Activated T-cell treated with anti-CD3 and anti-CD28 coated beads for 24 hours (primary cell): ENCODE measurements at places on chromosomes 4 and X.

- DNase-seq, result no peak
Measured at GRCh38 chrX:3317191-3317718, 29.2 kb downstream of the MXRA5 start.

DNA sequence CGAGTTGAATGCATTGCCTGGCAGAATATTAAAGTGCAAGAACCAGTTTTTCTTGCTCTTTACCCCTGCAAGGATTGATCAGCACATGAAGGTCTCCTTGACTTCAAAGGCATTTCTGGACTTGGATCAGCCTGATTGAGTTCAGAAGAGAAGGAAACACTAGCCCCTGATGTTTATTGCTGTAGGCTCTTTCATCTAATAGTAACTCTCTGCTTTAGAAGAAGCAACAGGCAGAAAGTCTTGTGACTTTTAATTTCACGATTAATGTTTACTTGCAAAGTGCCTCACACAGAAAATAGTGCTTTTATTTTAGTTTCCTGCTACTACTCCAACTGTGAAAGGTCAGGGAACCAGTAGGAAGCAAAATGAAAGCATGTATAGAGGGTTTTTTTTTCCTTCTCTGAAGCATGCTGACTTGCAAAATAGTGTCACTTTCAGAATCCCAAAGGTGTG lies 69.1 kb downstream of the PCDH7 start:
- no peak for DNase-seq

- no peak for DNase-seq
Measured at GRCh38 chrX:150361070-150361776, 1.9 kb upstream of the MAMLD1 start.

DNA sequence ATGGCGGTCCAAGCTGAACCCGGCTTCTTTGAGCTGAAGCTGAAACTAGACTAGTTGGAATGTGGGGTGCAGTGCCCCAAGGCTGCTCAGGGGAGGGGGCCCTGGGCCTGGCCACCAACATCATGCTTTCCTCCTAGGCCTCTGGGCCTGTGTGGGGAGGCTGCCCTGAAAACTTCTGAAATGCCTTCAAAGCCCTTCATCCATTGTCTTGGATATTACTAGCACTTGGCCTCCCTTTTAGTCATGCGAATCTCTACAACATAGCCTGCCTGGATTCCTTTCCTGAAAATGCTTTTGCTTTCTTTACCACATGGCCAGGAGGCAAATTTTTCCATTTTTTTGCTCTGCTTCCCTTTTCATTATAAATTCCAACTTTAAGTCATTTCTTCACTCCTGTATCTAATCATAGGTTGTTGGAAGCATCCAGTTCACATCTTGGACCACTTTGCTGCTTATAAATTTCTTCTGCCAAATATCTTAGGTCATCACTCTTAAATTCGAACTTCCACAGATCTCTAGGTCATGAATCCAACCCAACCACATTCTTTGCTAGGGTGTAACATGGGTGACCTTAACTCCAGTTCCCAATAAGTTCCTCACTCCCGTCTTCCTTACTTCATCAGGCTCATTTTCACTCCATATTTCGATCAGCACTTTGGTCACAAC lies 103.4 kb downstream of the DDIT4L start:
- DNase-seq, result no peak

DNA sequence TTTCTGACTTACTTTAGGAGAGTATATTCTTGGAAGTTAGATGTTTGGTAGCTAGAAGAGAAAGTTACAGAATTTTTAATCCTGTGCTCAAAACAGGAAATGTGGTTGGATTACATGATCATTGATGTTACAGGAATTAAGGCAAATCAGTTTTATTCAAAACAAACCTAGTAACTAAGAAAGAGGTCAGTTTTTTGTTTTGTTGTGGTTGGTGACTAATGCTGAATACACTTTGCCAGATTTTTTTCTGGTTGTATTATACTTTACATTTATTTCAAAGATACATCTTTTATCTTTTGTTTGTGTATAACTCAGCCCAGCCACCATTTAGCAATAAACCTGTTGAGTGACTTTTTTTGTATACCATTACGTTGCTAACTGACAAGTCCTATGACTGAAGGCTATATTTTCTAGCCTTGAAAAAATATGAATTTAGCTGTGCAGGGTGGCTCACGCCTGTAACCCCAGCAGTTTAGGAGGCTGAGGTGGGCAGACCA lies 116.7 kb downstream of the KLHL8 start:
- DNase-seq, result no peak

- DNase-seq, result no peak
Measured at GRCh38 chr4:743463-744211, 38.0 kb downstream of the PCGF3 start.

DNA sequence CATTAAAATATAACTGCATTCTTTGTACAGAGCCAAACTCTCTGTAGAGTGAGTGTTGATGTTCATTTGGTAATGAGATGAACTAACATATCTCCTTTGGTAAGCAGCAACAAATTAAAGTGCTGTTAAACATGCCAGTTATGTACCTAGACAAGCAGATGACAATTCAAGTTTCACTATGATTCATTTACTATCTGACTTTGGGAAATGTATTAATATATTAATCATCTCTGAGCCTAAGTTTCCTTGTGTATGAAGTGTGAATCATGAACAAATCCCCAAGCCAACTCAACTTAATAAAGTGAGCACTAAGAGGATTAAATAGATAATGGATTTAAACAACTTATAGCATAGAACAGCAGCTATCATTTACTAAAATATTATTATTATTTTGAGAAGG lies 1044.2 kb downstream of the GLUD2 start:
- DNase-seq, result no peak

DNA sequence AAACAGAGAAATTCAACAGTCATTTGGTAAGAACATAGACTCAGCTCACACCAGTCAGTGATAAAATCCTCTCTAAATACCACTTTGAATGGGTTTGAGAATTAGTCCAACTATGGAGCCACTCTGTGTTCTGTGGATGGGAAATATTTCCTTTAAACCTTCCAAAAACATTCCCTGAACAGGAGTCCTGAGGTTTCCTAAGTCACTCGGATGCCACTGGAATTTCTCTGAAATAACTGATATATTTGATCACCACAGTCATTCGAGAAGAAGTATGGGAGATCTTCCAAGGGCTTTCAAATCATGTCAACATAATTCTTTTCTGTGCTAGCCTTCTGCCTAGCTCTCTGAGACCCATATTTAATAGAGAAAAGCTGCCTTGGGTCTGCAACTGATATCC lies 958.6 kb downstream of the STIM2 start:
- no peak for DNase-seq

GRCh38 chr4:63049726-63050125 lies 1359.5 kb downstream of the TECRL start:
- DNase-seq, result no peak

DNA sequence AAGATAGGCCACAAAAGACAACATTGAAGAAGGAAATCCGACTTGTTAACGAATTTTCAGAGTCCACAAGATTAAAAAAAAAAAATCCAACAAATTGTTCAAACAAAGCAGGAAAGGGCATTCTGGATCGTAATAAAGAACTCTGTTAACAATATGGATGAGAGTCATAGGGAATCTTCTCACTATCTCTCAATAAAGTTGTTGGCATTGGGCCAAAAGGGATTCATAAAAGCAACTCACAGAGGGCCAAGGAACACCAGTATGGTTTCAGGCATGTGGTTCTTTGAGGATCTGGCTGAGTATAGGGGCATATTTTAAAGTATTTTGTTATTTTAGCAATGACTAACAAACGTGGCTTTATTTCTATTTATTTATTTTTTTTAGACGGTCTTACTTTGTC lies 49.5 kb downstream of the SHISA3 start:
- DNase-seq, result no peak

GRCh38 chr4:1568855-1569460 lies 115.2 kb downstream of the FAM53A start:
- DNase-seq, result no peak

GRCh38 chr4:11746734-11747133 lies 318.0 kb upstream of the HS3ST1 start:
- no peak for DNase-seq

DNA sequence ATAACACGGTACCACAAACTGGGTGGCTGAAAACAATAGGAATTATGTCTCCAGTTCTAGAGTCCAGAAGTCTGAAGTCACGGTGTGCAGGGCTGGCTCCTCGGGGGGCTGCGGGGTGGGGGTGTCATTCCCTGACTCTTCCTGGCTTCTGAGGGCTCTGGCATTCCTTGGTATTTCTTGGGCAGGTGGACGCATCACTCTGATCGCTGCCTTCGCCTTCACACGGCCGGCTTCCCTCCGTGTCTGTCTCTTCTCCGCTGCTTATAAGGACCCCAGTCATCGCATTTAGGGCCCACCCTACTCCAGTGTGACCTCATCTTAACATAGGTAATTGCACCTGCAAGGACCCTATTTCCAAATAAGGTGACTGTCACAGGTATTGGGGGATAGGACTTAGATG lies 134.6 kb downstream of the CPZ start:
- DNase-seq, result no peak

DNA sequence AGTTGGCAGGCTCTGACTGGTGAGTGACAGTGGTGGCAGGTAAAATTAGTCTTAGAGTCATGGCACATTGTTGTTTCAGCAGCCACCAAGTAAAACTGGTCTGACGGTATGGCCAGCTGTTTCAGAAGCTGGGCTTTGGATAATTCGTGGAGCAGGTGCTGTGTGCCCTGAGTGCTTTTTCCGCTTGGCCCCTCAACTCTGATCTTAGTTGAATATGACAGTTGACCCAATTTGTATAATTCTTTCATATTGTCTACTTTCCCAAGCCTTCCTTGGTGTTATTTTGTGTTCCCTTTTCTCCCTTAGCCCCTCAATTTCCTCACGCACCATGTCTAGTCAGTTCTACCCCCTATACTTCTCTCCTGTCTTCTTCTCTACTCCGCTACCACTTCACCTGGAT lies 32.0 kb downstream of the CDS1 start:
- DNase-seq, result no peak

- DNase-seq, result no peak
Measured at GRCh38 chrX:129139837-129140598, 383.3 kb downstream of the SMARCA1 start.

GRCh38 chr4:6253111-6253510 lies 16.5 kb upstream of the WFS1 start:
- no peak for DNase-seq

GRCh38 chr4:106140601-106141000 lies 175.4 kb downstream of the TBCK start:
- no peak for DNase-seq

DNA sequence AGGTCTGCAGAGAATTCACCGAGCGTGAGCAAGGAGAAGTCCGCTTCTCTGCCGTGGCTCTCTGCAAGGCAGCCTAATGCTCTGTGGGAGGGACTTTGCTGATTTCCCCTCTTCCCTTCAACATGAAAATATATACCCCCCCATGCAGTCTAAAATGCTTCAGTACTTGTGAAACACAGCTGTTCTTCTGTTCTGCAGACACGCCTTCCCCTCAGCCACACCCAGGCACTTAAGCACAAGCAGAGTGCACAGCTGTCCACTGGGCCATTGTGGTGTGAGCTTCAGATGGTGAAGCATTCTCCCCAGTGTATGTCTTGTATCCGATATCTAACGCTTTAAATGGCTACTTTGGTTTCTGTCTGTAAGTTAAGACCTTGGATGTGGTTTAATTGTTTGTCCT lies 11.3 kb downstream of the UCHL1 start:
- no peak for DNase-seq

DNA sequence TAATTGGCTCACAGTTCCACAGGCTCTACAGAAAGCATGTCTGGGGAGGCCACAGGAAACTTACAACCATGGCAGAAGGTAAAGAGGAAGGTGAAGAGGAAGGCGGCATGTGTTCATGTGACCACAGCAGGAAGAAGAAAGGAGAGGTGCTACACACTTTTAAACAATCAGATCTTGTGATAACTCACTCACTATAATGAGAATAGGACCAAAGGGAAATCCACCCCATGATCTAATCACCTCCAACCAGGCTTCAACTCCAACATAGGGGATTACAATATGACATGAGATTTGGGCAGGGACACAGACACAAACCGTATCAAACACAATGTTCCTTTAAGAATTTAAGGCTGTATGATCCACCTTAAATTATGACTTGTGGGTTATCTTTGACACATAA lies 10.5 kb upstream of the PGM2 start:
- DNase-seq, result no peak

DNA sequence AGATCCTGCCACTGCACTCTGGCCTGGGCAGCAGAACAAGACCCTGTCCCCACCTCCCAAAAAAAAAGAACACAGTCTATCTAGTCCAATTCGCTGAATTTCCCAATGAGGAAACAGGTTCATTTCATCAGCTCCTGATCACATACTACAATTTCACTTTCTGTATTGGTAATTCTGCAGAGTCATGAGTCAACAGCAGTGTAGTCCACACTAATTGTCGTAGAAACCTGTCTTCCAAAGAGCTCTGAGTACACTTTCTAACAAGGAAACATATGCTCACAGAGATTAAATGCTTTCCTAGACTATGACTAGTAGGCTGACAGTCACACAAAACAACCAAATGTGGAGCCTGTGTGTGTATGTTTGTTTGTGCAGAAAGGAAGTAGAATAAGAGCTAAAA lies 91.9 kb downstream of the GPC4 start:
- no peak for DNase-seq

- DNase-seq, result no peak
Measured at GRCh38 chr4:154985673-154986072, 204.6 kb downstream of the RBM46 start.

DNA sequence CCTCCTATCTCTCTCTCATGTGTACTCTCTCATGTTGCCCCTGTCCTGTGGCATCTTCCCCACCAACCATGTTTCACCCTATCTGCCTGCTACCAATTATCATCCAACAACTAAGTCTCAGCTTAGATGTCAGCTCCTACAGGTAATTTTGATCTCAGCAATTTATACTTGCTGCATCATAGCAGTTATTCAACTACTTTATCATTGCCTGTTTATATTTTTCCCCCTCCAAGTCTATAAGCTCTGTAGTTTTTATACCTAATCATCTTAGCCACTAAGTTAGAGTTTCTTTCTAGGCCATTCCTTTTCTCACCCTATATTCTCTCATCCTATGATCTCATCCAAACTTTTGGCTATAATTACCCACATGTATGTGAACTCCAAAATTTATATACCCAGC lies 50.7 kb downstream of the MAB21L2 start:
- DNase-seq, result no peak

DNA sequence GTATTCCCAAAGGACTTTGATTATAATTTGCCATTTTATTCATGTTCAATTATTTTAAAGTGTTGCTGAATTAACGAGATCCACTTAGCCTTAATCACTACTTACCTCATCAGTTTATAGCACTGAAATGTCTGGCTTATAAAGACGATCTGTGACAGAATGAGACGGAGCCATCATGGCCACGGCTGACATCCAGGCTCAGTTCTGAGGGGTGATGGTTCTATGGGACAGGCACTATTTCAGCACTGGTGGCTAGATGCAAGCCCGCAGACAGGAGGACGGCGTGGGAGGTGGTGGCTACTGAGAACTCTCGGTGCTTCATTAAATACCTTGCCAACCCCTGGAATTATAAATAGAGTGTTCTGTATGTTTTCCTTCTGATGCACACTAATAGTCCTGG lies 1084.2 kb upstream of the TENM3 start:
- no peak for DNase-seq

DNA sequence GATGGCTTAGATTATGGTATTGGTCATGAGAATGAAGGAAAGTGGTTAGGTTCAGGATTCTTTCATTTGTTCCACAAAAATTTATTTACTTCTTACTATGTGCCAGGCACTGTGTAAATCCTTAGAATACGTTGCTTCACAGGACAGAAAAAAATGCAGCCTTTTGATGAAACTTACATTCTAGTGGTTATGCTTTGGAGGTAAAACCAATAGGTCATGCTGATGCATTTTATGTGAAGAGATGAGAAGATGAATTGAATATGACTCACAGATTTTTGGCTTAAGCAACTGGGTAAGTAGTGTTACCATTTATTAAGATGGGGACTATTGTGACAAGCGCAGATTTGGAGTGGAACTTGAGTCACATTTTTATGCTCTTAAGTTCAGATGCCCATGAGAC lies 165.3 kb downstream of the GLRA2 start:
- no peak for DNase-seq
